ENCODE measurements at places on chromosomes 3 and 15.
A peak's percentile ranks its signal among the peaks of the same experiment; 100 is the strongest.

DNA sequence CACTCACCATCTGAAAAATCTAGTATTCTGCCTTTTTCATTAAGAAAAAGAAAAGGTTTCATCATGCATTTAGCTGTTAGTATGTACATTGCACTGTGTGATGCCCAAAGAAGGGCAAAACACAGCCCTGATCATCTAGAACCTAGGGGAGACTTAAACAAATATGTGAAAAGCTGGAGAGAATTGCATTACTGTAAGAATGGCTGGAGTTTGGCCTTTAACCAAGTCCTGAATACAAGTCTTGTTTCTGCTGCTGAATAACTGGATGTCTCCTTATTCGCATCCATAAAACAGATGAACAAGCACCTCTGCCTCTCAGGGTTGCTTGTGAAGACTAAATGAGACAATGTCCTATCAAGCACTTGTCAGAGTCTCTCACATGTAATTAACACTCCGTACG lies 233.4 kb upstream of the LRTM1 start:
- peak; percentile 51 for DNase-seq

GRCh38 chr3:180617049-180617448 lies 15.1 kb downstream of the TTC14 start:
- peak; percentile 14 for DNase-seq

DNA sequence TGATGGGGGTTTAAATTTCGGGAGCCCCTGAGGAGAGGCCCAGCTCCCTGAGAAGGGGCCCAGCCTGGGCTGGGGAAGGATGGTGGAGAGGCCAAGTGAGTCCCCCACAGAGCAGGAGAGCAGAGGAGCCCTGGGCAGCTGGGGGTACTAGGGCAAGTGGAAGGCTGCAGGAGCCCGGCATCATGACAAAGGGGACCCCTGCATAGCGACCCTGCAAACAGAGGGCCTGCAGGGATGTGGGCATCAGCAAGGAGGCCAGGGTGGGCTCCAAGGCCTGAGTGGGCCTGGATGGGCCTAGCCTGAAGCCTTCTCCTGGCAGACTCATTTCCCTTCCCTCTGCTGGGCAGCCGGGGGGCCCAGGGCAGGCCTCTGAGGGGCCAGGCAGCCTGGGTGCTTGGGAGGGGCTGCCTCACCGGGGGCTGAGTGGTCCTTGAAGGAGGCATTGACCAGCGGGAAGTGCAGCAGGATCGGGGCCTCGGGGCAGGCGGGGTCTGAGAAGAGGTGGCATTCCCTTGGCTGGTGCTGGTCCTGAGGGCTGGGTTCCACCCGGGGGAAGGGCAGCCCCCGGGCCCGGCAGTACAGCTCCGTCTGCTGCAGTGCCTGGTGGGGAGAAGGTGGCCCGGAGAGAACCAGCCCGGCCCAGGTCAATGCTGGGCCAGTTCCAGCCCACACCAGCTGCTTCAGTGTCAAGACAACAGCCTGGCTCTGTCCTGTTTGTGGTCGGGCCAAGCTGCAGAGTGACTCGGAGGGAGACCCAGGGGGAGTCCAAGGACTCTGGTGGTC lies 24.7 kb downstream of the PLA2G4D start:
- no peak for DNase-seq

DNA sequence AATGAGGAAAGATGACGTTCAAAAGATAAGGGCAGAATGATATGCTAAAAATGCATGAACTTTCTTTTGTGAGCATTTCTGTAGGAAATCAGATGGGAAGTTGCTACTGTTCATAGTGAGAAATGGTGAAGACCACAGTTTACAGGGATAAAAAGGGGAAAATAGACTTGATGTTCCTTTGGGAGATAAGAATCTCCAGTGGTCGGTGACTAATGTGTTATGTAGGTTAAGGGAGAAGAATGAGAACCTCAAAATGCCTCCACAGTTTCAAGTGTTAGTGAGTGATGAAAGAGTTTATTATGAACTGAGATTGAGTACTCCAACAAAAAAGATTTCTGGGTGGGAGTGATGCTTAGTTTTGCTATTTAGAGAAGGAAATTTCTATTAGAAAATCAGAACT lies 247.2 kb downstream of the LSAMP start:
- peak; percentile 1 for DNase-seq

GRCh38 chr3:38645076-38645475 lies 4.4 kb downstream of the SCN5A start:
- DNase-seq, result no peak

All from choroid plexus epithelial cell (primary cell).